AG09309 (cell line): ENCODE measurements at places on chromosomes 3 and 15.
A peak's percentile ranks its signal among the peaks of the same experiment; 100 is the strongest.

GRCh38 chr3:32340039-32340438 is 51.6 kb upstream of the CMTM7 start:
- DNase-seq = no peak

DNA sequence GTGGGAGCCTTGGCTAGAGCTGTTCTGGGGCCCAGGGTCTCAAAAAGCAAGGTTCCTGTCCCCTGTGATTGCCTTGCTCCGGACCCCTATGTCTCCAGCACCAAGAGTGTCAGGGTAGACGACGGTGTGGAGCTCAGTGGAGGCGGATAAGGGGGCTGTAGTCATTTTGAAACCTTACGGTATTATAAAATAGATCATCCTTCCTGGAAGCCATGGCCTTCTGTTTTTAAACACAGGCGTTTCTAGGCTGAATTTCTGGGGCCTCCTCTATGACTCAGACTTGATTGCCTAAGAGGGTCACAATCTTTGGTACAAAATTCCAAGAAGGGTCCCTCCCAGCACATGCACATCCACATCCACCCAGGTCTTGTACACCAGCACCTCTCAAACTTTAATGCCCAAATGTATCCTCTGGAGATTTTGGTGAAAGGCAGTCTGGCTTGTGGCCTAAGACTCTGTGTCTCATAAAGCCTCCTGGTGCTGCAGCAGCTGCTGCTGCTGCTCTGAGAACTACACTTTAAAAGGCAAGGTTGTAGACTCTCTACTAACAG is 70.5 kb upstream of the XCR1 start:
- DNase-seq = no peak

- DNase-seq = peak; percentile 80
Observed at GRCh38 chr3:102979682-102980354, 545.0 kb downstream of the ZPLD1 start.

DNA sequence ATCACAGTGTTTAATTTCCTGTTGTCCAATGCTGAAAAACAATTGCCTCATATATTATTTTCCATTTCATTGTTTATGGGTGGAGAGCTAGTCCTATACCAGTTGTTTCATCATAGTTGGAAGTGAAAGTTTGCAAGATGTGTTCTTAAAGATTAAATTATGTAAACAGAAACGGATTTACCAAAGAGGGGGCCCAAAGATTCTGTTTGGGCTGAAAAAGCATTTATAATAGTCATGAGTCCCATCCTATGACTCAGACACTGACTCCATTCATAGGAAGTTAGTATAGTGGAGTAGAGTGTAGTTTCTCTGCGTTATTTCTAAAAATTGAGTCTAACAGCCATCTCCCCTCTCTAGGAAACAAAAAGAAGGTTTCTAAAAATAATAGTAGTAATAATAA is 24.3 kb downstream of the NFKBIZ start:
- DNase-seq = no peak

GRCh38 chr3:184619369-184619768 is 57.8 kb downstream of the EPHB3 start:
- no peak for DNase-seq

DNA sequence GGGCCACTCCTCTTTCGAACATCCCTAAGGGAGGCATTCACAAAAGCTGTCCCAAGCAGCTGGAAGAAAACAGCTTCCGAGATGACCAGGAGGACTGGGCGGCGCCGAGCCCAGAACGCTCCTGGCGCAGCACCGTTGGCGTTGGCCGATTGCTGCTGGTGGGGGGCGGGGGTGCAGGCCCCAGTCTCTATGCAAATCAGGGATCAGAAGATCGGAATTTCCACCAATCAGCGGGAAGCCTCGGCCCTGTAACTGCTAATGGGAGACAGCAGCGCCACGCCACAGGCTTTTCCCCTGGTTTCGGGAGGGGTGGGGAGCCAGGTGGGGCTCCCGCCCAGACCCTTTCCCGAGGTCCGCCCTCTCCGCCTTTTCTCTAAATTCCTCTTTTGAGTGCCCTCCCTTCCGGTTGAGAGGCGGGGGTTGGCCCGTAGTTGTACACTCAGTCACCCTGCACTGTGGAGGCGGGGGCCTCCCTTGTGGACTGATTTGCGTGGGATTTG is 27.0 kb downstream of the HMCES start:
- DNase-seq = peak; percentile 57

DNA sequence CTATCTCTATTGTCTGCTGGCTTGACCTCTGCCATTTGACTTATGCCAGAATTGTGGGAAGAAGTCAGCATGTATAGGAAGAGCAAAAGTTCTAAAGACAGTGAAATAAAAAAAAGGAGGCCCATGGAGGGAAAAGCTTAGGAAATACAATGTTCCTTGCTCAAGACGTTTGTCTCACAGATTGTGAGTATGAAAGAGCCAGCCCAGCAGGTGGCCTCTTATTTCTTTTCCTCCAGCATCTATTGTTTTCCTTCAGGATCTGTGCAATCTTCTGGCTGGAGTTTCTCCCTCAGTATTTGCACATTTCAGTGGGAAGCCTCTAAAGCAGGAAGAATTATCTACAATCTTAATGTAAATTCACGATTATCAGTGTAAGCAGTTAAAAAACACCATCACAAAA is 43.7 kb downstream of the ZDHHC3 start:
- DNase-seq = no peak

- DNase-seq = peak; percentile 40
Observed at GRCh38 chr3:157832588-157832987, 273.6 kb downstream of the SHOX2 start.

DNA sequence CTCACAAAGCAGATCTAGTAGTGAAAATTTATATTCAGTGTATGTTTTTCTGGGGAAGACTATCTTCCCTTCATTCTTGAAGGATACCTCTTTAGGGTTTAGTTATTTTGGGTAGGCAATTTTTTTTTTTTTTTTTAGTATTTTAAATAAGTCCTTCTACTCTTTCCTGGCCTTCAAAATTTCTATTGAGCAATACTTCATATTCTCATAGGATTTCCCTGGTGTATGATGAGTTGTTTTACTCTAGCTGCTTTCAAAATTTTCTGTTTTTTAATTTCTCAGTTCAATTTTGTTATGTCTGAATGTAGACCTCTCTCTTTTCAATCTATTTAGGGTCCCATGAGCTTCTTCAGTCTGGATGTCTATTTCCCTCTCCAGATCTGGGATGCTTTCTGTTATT is 74.3 kb upstream of the PLSCR4 start:
- no peak for DNase-seq

DNA sequence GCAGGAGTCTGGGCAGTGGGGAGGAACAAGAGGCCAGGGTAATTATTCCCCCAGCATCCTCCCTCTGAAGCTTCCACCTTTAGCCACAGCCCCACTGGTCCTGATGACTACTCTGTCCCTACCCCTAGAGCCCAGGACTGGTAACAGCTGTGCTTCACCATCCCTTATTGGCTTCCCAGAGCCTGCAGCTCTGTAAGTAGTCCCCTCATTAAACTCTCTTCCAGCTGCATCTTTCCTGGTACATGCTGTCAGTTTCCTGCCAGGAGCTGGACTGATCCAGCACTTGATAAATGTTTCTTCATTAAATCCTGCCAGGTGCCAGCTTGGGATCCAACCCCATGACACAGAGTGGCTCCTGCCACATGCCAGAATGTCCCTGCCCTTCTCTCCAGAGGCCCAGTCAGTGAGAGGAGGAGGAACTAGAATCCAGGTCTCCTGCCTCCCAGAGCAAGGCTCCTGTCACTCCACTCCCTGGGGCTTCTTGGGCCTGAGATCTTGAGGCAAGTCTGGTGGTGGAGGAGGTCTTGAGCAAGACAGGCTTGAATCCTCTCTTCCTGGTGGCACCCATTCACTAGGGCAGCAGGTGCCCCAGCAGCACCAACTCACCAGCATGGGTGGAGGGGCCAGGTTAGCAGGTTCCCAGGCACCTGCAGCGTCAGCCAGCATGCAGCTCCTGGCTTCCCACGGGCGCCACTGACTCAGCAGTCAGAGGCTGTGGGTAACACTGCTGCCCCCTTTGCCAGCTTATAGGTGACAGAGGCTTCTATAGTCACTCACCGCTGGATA is 27.6 kb downstream of the FBXW12 start:
- DNase-seq = no peak

GRCh38 chr3:170081079-170081741 is 43.4 kb downstream of the GPR160 start:
- DNase-seq = no peak

GRCh38 chr3:30195352-30195751 is 411.0 kb upstream of the TGFBR2 start:
- DNase-seq = no peak

DNA sequence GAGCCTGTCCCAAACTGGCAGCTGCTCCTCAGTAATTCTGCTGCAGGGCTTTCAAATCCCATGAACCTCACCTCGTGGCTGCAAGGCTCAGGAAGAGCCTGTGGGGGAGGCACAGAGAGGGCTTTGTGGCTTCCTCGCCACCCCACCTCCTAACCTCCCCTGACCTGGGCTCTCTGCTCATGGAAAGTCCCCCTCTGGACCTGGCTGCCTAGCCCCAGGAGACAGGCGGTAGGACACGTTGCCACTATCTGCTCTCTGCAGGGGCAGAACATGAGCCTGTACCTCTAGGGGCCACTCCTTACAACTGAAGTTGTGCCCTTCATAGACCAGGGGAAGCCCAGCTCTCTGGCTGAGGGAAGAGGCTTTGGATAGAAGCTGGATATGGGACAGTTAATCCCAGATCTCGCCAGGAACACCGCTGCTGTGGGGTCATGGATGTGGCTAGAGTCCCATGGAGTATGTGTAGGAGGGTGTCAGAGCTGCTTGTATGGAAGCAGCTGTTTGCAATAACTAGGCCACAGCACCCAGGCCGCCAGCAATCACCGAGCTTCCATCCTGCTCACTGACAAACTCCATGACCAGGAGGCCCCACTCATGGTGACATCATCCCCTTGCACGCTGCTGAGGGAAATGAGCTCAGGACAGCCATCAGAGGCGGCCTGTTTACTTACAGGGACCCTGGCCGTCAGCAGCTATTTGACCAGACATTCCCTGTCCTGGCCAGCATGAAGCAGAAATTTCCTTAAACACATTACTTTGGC is 34.0 kb upstream of the CILP start:
- DNase-seq = peak; percentile 21

- DNase-seq = no peak
Observed at GRCh38 chr3:191138937-191139336, 60.1 kb upstream of the OSTN start.

DNA sequence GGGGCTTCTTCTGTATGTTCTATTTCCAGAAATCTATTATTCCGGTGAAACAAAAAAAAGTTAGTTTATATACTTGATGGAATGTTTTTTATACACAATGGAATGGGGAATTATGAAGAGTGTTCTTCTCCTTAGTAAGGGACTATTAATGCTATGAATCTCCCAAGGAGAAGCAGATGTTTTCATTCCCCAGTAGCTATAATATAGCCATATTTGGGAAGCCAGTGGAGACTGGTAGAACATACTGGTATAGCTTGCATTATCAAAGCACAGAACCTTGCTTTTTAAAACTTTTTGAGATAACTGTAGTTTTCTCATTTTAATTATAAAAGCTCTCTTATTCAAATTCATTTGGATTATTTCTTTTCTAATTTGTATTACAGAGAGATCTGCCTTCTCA is 38.3 kb downstream of the ADGRG7 start:
- no peak for DNase-seq
